ENCODE measurements at places on chromosomes 16 and 17. TPM values are rescaled to one million over a fixed set of nuclear protein-coding genes. Genes with fewer than 3 reads are reported as not detected.

NAGS gene
- 3.5 TPM for total RNA-seq

MYH11 gene
- total RNA-seq, result under 0.01 TPM

TMIGD1 gene
- total RNA-seq, result not detected

TMEM92 gene
- under 0.01 TPM for total RNA-seq

CAMKK1 gene
- 8.6 TPM for total RNA-seq

NPIPB12 gene
- total RNA-seq, result 51.6 TPM

CTRB1 gene
- not detected for total RNA-seq

PTRH2 gene
- 23.4 TPM for total RNA-seq

XYLT1 gene
- 23.1 TPM for total RNA-seq

CMTM1 gene
- 2.0 TPM for total RNA-seq

GHDC gene
- 16.1 TPM for total RNA-seq

HES7 gene
- 0.15 TPM for total RNA-seq

TEX19 gene
- total RNA-seq, result not detected

PKMYT1 gene
- total RNA-seq, result 9.9 TPM

C17orf78 gene
- not detected for total RNA-seq

MYH2 gene
- total RNA-seq, result not detected

APOH gene
- not detected for total RNA-seq

SLC16A13 gene
- 0.44 TPM for total RNA-seq

SLC6A4 gene
- total RNA-seq, result not detected

GOSR2 gene
- 57.1 TPM for total RNA-seq

KRTAP9-2 gene
- not detected for total RNA-seq

GNGT2 gene
- not detected for total RNA-seq

TMEM238L gene
- total RNA-seq, result not detected

CHST4 gene
- total RNA-seq, result not detected

TBC1D3E gene
- not detected for total RNA-seq

CLDN7 gene
- total RNA-seq, result 6.5 TPM

TBC1D3K gene
- not detected for total RNA-seq

PRSS33 gene
- not detected for total RNA-seq

TSPOAP1 gene
- 0.50 TPM for total RNA-seq

SLC16A3 gene
- 222 TPM for total RNA-seq

VPS35L gene
- 49.3 TPM for total RNA-seq

MT1E gene
- total RNA-seq, result 167 TPM

GAS7 gene
- total RNA-seq, result 8.4 TPM

PLA2G10 gene
- total RNA-seq, result not detected

All from smooth muscle cell of trachea (primary cell).